ENCODE measurements at places on chromosomes 12 and 14.

DNA sequence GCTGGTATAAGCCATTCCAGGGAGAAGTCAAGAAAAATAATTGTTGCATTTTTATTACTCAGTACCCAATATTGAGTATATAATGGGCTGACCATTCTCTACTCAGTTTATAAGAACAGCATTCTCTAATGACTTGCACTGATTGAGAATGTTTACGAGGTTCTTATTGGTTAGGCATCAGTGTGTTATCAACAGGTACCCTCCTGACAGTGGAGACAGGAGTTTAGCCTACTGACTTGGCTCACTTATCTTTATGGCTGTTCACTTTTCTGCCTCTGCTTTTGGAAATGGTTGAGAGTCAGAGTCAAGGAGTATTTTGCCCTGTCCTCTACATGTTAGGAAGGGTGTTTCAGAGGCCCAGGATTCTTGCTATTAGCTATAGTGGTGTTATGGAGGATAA, 228.0 kb upstream of the RGS6 start:
- no peak for DNase-seq

DNA sequence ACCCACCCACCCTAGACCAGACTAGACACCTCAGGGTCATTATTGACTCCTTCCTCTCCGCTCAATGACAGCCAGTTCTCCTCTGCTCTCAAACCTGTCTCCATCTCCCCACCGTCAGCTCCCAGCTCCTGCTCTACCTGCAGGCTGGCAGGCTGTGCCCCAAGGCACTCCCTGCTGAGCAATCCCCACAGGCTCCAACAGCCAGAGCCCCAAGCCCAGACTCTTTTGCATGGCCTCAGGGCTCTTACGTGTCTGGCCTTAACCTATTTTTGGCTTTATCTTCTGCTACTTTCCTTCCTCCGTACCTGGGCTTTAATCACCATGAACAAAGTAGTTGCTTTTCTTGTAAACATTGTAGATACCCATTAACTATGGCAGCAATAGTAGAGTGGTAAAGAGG, 162.9 kb upstream of the PRMT8 start:
- no peak for DNase-seq

DNA sequence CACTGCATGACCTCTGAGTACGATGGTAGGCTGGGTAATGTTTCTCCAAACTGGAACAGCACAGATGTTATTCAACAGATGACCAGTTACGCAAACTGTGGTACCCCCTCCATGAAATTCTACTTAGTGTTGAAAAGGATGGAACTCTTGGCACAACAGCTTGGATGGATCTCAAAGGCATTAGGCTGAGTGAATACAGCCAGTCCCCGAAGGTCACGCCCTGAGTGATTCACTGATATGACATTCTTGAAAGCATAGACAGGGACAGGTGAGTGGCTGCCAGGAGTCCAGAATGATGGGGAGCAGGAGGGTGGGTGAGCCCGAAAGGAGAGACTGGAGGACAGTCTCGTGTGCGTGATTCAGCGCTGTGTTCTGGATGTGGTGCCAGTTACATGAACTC, 187.5 kb upstream of the TMEM132C start:
- no peak for DNase-seq

DNA sequence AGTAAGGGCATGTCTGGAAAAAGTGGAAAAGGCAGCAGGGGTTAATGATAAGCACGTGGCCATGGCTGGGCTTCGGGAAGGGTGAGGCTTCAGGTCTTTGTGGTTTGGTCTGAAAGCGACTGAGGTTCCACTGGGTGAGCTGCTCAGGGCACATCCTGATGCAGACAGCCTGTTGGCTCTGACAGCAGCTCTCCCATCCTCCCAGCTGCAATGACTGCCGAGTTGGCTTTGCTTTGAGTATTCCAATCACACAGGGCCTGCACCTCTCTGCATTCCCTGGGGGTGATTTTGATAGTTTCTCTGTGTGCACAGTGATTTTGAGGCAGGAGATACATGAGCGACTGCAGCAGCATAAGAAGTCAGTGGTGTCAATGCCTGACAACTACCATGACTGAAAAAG, 390.7 kb downstream of the APAF1 start:
- DNase-seq = no peak

DNA sequence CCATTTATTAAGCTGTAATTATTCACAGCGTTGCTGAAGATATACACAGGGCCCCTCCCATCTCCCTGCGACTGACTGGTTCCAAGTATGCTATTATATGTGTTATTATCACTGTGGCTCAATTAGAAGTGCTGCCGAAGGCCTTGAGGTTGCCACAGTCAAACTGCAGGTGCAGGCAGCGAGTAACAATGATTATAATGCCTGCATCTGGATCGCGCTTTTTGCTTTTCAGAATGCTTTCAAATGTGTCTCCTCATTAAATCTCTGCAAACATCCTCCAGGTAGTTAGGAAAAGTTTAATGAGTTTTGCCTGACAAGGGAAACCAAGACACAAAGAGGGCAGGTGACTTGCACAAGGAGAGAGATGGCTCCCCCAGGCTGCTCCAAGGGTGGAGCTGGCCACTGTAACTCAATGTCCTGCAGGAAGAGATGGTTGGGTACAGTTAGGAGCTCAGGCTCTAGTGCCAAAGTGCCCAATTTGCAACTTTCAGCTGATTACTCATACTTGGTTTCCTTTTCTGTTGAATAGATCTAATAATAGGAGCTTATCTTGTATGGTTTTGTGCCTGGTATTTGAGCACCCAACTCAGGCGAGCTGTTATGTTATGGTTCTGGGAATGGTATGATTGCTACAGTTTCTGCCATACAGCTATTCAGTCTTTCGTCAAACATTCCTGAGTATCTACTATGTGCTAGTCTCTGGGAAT, 1.7 kb upstream of the SYNE3 start:
- DNase-seq = no peak

DNA sequence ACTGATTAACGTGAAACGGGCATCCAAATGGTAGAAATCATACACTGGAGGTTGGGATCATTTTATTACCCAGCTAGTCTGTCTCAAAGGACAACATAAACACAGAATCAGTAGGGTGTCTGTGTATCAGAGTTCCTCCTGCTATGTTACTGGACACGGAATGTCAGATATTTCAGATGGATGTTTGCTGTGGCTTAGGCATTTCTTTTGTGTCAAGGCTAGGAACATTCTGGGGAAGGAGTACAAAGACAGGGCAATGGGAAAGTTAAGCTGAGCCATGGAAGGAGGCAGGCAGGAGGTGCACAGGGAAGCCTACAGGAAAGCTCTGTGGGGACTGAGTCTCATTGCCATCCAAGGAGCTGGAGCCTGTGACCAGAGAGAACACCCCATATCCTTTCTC, 254.6 kb downstream of the C12orf75 start:
- DNase-seq = no peak

DNA sequence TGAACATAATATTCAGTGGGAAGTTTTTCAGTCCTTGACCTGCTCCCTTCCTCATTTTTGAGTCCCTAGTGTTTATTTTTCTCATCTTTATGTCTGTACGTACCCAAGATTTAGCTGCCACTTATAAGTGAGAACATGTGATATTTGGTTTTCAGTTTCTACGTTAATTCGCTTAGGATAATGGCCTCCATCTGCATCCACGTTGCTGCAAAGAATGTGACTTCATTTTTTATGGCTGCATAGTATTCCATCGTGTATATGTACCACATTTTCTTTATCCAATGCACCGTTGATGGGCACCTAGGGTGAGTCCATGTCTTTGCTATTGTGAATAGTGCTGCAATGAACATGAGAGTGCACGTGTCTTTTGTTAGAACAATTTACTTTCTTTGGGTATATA, 30.3 kb downstream of the MIA2 start:
- DNase-seq = no peak

DNA sequence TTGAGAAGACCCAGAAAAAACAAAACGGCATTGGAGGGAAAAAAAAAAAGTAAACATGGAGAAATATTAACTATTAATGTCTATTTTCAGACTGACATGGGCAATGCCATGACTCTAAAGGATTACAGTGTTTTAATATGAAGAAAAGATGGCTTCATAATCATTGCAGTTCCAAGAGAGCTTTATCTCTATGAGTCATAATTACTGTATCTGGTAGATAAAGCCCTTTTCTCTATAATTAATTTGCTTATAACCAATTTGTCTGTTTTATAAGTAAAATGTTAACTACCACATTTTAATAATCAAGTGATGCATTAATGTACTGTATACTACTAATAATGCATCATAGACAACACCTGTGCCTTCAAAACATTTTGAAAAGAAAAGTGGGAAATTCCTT, 59.7 kb downstream of the CLIP1 start:
- DNase-seq = no peak
